ENCODE measurements at places on chromosomes 5 and 9.

GRCh38 chr5:24649531-24649930 is 4.8 kb upstream of the CDH10 start:
- no peak for DNase-seq

DNA sequence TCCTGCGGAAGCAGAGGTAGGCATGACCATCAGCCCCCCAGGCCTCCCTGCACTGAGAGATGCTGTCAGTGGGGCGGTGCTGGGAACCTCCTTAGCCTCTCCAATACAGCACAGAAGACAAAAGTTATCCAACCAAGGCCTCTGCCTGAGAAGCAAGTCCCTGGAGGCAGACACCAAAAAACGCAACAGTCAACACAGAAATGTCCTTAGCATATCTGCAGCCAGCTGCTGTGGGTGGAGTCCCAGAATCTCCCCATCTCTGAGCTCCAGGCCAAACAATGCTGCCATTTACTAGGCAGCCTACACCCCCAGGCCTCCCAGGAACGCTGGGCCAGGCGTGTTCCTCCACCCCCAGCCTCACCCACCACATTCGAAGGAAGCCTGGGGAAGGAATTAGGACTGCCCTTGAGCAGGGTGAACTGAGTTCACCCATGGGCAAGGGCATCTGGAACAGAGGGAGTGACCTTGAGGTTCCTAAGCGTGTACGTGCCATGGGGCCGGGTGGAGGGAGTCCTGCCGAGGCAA is 43.7 kb downstream of the STK10 start:
- DNase-seq = no peak

DNA sequence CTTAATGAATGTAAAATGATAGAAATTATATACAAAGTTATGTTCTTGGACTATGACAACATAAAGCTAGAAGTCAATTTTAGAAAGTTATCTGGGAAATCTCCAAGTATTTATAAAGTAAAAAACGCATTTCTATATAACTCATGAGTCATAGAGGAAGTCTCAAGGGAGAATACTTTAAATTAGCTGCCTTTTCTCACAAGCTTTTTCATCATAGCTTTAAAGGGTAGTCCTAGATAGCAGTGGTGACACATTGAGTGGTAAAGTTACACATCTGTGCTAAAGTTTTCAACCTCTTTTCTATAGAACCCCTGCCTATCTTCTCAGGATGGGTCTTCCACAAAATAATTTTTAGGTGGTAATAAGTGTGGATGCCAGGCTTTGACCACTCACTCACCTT is 598.3 kb upstream of the FAM174A start:
- DNase-seq = no peak

DNA sequence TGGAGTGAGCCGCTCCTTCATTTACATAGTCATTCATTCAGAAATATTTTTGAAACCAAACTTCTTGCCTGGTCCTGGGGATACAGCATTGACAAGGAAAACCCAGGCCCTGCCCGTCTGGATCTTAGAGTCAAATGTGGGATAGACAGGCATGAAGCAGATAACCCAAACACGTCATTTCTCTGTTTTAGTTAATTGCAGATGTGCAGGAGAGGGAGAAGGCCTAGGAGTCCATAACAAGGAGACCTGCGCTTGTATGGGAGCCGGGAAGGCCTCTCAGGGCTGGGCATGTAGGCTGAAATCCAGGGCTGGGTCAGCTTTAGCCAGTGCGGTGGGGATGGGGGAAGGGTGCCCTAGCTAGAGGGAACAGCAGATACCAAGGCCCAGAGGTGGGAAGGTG is 43.3 kb downstream of the PRRX2 start:
- DNase-seq = no peak

GRCh38 chr5:157680239-157680638 is 8.9 kb downstream of the C5orf52 start:
- DNase-seq = no peak

- peak; percentile 72 for DNase-seq
Measured at GRCh38 chr9:104868687-104869404, 59.1 kb downstream of the ABCA1 start.

GRCh38 chr5:37808945-37809344 is 30.9 kb downstream of the GDNF start:
- no peak for DNase-seq

DNA sequence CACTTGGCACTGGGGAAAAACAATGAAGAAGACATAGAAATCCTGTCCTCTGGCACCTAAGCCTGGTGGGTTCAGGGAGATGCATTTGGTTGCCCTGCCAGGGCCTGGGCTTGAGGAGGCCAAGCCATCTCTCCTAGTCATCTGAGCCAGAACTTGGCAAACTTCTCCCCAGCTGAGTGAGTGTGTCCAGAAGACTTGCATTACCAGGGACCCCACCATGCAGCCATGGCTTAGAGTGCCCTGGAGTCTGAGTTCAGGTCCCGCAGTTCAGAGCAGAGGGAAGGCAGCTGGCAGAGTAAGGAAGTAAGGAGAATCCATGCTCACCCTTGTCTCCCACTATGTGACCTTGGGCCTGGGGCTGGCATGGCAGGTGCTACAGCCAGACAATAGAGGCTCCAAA is 37.4 kb upstream of the FCN1 start:
- DNase-seq = no peak

DNA sequence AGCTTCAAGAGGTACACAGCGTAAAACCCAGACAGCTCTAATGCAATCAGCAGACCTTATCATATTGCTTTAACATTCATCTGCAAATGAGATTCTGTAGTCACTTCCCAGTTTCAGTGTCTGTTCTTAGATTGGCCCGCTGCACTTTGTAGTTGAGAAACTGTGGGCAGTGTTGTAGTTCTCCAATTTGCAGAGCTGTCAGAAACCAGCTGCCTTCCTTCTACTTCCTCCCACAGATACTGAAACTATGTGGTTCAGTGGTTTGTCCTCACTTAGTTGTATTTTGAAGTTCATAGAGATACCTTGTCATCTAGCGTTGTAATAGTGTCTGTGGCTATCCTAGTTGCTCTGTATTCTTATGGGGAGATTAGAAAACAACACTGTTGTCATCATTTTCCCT is 39.6 kb upstream of the TRIM36 start:
- DNase-seq = no peak

DNA sequence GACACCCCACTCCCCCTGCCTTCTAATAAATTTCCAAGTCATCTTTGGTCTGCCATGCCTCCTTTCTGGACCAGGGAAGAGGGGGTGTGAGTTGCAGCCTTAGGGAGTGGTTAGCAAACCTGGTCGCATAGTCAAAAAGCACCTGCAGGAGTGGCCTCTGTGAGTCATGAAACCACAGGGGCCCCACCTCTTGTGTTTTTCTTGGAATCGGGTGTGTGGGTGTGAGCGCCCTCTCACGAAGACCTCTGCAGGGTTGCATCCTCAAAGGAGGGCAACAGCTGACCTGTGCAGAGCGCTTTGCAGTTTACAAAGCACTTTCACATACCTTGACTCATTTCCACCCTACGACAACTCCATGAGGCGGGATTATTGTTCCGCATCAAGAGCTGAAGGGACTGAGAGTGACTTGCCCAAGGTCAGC is 36.8 kb upstream of the TEX48 start:
- DNase-seq = peak; percentile 38

DNA sequence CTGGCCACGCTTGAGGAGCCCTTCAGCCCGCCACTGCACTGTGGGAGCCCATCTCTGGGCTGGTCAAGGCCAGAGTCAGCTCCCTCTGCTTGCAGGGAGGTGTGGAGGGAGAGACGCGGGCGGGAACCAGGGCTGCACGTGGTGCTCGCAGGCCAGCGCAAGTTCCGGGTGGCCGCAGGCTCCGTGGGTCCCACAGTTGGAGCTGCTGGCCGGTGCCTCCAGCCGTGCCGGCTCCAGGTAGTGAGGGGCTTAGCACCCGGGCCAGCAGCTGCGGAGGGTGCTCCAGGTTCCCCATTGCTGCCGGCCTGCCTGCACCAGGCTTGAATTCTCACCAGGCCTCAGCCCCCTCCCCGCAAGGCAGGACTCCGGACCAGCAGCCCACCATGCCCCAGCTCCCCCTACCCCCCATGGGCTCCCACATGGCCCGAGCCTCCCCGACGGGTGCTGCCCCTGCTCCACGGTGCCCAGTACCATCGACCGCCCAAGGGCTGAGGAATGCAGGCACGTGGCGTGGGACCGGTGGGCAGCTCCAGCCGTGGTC is 192.8 kb upstream of the IZUMO3 start:
- no peak for DNase-seq

DNA sequence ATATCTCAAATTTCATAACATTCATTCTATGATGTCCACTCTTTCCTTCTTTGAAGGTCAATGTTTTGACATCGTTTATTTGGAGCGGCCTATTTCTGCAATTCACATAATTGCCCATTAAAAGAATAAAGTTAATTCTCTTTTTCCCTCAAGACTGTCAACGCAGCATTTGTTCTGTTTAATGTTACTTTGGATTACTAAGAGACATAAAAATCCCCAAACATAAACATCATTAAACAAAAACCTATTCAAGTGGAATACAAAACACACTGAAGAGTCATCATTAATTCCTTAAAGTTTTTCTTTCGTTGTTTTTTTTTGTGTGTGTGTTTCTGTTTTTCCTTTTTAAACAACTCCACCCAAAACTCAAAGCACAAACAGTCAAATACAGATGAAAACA is 151.1 kb downstream of the TRPM6 start:
- DNase-seq = no peak

DNA sequence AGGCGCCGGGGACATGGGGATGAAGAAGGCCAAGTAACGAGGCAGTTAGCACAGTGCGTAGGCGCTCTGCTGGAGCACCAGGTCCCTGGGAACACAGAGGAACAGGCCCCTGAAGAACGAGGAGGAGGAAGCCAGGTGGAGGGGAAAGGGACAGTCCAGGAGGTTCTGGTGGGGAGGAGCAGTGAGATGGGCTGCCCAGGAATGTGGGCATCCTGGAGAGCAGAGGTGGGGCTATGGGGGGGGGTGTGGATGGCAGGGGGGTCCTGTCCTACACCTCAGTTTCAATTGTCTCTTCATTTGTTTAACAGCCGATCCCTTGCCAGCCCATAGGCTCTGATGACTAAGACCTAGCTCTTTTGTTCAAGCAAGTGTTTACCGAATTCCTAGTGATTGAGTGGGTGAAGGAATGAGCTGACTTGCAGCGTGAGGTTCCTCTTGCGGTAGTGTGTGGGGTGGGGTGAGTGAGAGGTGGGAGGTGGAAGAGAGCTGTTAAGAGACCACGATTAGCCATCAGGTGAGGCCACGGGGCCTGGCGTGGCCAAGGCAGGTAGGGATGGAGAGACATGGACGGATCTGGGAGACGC is 8.4 kb upstream of the PHYHD1 start:
- no peak for DNase-seq

DNA sequence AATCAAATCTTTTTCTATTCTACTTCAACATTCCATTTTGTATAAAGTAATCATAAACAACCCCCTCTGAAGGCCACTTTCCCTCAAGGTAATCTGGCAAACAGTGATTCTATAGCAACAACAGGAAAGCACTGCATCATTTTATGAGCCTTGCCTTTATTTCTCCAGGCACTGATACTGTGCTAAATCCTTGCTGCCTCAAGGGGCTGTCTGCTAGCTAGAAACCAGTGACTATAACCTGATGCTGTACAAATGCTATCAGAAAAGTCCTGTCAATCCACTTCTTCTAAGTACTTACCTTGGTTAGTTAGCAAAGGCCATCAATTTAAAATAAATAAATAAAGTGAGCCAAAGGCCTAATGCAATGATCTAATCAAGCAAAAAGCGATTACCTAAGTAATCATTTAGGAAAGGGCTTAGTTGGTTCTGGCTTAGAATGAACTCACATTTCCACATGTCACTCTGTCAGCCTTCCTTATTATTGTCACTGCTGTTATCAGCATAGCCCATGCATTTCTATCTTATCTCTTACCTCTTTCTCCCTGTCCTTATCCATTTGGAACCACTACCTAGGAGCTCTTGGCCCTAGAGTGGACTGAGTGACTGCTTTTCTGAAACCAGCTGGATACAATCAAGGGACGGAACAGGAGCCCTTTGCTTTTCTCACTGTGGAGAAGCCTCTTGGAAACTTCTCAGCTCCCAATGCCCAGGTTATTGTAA is 246.1 kb upstream of the MEF2C start:
- no peak for DNase-seq

- no peak for DNase-seq
Measured at GRCh38 chr5:107799306-107799705, 128.6 kb upstream of the EFNA5 start.

DNA sequence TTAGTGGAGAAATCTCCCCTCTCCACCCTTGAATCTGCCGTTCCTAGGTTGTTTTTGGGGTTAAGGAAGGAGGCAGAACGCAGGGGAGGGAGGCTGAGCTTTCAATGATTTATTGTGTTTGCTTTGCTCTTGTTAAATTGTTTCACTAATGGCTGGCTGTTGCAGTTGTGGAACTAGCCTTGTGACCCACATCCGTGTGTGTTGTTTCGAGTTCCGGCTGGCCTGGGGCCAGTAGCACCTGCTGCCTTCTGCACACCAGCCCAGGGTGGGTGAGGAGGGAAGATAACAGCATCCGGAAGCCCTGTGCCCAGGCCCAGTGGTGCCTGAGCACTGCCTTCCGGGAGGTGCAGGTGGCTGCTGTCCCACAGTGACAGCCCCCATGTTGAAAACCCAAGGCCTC is 3.6 kb downstream of the ERGIC1 start:
- DNase-seq = peak; percentile 51

DNA sequence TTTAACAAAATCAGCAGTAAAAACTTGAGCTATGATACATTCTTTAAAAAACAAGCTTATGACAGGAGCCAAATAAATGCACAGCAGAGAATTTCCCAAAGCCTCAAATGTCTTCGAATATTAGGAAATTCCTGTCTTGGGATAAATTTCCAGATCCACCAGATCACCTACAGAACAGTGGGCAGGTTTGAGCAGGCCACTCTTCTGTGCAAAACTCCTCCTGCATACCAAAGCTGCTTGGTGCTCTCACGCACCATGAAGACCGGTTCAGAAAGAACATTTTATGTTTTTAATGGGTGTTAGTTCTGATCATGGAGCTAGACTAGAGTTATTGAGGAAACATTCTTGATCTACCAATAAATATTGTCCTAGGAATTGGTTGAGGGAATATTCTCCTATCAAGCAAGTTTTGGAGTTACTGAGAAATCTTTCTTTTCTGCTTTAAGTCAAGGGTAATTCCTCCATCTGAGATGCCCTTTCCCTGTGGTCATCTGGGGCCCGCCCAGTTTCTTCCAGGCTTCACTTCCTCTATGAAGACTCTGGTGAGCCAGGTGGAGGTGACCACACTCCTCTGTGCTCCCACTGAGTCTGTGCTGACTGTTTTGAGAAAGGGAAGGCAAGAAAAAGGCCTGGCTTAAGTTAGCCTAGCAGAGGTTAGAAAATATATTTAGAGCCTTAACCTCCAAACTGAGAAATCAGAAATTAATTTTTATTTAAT is 17.9 kb downstream of the TNFSF15 start:
- no peak for DNase-seq
